Nasal cavity respiratory epithelium epithelial cell of viscerocranial mucosa (primary cell): ENCODE measurements at places on chromosomes 12 and 14. TPM values are rescaled to one million over a fixed set of nuclear protein-coding genes. Genes with fewer than 3 reads are reported as not detected.

The RGS6 gene
- total RNA-seq, result not detected in 2 replicates

The RNASE1 gene
- not detected in 2 replicates for total RNA-seq

The KRT73 gene
- total RNA-seq, result not detected in 2 replicates

The GDF3 gene
- total RNA-seq, result not detected in 2 replicates

The LRIG3 gene
- 34.2 and 66.0 TPM in 2 replicates for total RNA-seq

The PRR4 gene
- 1.4 TPM in 1 of 2 replicates, not detected in the other for total RNA-seq
